ENCODE measurements at places on chromosomes 16 and 17.

DNA sequence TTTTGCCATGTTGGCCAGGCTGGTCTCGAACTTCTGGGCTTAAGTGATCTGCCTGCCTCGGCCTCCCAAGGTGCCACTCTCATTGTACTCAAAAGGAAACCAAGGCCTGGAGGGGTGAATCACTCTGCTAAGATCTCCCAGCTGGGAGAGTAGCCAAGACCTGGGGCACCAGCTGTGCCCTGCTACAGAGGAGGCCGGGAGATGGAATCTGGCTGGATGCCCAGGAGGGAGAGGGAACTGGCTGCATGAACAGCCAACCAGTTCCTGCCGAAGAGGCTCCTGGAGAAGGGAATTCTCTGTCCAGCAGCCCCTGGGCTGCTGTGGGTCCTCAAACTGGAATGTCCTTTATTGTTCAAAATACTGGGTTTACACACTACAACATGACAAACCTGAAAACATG is 238.7 kb upstream of the CIBAR2 start:
- peak; percentile 89 for DNase-seq

DNA sequence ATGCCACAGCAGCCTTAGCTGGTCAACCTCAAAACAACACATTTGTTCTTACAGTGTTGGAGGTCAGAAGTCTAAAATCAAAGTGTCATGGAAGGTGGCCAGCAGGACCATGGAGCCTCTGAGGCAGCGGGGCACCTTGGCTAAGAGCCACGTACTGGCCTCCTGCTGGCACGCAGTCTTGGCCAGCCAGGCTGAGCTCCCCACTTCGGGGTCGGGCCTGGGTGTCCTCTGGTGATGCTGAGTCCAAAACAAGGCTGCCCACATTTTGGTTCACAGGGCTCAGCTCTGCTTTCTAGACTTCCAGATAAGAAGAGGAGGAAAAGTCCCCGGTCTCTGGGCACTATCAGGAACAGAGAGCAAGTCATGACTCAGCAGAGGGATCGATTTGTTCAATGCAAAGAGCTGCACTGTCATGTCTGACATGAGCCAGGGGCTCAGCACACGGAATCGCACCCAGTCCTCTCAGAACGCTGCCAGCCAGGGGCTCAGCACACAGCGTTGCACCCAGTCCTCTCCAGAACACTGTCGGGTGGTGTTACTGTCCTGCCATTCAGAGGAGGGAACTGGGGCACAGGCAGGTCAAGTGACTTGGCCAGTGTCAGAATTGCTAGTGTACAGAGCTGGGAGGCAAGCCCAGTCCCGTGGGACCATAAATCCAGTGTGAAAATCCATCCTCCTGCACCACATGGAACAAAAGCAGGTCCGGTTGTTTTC is 2.5 kb downstream of the LGALS9 start:
- DNase-seq = no peak

DNA sequence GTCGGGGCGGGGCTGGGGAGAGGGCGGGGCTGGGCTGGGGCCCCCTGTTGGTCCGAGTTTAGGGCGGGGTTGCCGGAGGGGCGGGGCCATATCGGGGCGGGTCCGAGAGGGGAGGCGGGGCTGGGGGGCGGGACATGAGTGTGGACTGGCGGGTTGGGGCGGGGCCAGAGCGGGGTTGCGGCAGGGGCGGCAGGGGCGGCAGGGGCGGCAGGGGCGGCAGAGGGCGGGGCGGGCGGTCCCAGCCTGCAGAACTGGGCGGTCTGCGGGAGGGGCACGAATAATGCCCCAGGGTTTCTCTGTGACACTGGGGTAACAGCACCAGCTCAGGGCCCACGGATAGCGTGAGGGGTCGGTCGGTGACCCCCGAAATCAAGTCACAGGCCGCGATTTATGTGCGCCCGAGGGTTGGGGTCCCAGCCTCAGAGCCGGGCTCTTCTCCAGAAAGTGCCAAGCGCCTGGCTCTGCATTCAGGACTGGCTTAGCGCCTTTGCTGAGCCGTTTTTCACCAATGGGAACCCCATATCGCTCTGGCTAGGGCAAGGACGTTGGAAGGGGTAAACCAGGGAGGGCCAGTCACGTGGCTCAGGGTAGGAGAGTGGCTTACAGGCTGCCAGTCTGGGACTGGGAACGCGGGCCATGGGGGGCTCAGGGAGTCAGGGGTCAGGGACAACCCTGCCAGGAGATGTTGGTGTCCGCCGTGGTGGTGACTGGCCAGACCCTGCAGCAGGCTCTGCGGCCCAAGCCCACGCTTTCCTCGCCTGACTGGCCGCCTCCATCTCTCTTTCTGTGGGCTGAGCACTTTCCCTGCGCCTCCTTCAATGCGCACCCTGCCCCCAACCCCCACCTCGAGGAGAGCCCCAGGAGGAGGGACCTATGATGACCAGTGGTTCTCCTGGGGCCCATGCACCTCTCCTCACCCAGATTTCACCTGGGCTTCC is 1.2 kb upstream of the METTL26 start:
- peak; percentile 92 for DNase-seq

- DNase-seq = no peak
Observed at GRCh38 chr17:2259769-2260536, 43.6 kb downstream of the SMG6 start.

GRCh38 chr16:68740628-68741346 is 3.7 kb downstream of the CDH1 start:
- no peak for DNase-seq
